Pulmonary artery endothelial cell (primary cell): ENCODE measurements at places on chromosomes 6 and 20.
A peak's percentile ranks its signal among the peaks of the same experiment; 100 is the strongest.

DNA sequence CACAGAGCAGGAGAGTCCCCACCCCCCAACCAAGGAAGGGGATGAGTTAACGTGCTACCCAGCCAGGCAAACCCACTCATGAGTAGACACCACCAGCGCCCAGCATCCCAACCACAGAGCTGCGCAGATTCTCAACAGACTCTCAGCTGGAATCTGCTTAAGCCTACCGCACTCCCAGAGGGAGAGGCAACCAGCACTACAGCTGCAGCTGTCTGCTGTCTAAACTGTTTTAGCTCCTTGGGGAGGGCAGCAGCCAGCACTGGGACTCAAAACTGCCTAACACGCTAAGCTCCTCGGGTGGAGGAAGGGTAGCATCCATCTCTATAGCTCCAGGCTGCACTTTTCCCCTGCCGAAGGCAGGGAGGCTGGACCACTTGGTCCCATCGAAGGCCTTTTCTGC, 539.8 kb downstream of the EPHA7 start:
- DNase-seq: no peak

DNA sequence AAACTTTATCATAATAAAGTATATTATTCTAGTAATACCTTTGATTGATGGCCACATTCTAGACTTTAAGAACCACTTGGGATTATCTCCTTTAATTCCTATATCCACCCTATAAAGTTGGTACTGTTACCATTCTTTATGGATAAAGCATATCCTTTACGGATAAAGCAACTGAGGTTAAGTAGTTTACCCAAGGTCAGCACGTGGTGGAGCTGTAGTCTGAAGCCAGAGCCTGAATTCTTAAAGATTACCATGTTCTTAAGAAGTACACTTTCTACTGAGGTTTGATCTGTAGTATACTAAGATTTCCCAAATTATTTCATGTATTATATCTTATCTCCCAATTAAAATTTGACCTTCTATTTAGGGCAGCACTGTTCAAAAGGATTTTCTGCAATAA, 3.0 kb upstream of the NCOA7 start:
- DNase-seq: no peak

DNA sequence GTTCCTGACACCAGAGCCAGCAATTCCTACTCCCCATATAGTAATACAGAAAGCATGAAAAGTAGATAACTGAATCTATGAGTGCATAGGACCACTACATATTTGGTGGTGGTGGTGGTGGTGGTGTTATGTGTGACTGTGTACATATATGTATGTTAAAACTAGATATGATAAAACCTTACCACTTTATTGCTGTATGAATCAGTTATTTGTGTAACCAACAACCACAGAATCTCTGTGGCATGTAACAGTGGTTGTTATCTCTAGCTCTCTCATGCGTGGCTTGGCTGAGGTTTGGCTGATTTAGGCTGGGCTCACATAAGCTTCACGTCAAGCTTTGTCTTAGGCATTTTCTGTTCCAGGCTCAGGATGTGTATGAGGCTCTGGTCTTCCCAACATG, 55.7 kb downstream of the PLCB1 start:
- DNase-seq: no peak

- no peak for DNase-seq
These were observed 25.3 kb upstream of the CSNK2A1 start for GRCh38 chr20:568673-569415.

GRCh38 chr20:53338716-53339115, 254.9 kb downstream of the ZNF217 start:
- DNase-seq: no peak

DNA sequence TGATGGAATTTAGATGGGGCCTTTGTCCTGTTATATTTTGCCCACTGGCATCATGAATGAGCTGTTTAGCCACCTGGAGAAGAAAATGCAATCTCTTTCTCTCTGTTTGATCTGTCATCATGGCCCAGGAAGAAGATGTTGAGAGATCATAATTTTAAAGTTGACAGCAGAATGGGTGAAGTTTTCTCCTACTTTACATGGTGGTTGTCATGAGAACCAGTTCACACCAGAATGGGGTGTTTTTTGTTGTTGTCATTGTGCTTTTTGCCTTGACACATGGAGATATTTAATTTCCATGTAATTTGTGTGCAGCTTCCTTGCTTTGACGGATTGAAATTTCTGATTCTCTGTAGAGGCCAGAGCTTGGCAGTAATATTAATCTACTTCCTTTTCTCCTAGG, 122.5 kb downstream of the FARS2 start:
- no peak for DNase-seq

DNA sequence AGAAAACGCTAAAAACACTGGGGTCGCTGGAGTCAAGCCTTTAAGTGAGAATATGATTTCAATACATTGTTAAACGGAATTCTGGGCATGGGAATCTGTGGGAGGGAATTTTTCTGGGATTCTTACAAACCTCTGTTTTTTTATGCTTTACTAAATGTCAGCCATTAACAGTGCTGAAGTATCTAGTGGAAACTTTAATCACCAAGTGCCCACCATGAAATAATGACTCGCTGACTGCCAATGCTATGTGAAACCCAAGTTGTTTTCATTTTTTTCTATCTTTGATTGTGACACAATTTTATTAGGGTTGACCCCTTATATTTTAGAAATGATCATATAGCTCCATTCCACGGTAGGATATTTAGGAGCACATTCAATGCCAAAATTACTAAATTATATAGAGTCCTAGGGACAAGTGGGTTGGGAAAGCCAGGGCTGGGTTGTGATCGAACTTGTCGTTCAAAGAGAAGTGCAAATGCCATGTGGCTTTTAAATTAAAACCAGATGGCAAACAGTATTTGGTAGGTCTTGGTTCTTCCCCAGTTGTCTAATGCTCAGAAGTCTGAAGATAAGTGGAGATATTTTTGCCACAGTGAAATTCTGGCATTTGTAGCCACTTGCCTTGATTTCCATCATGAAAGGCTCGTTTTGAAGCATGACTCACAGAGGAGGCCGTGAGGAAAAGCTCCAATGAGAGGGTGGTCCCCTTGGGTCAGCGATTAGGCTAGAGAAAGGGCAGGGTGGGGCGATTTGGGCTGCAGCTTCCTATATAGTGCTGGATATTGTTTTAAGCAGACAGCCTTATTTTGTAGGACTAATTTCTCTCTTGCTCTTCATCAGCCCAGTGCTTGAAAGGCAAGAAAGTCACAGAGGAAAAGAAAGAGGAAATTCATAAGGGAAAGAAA, 254.4 kb upstream of the JAG1 start:
- DNase-seq: no peak

- no peak for DNase-seq
These were observed 151.0 kb upstream of the SMLR1 start for GRCh38 chr6:130676077-130676772.

- no peak for DNase-seq
These were observed 358.3 kb upstream of the SULF2 start for GRCh38 chr20:48143435-48144081.

DNA sequence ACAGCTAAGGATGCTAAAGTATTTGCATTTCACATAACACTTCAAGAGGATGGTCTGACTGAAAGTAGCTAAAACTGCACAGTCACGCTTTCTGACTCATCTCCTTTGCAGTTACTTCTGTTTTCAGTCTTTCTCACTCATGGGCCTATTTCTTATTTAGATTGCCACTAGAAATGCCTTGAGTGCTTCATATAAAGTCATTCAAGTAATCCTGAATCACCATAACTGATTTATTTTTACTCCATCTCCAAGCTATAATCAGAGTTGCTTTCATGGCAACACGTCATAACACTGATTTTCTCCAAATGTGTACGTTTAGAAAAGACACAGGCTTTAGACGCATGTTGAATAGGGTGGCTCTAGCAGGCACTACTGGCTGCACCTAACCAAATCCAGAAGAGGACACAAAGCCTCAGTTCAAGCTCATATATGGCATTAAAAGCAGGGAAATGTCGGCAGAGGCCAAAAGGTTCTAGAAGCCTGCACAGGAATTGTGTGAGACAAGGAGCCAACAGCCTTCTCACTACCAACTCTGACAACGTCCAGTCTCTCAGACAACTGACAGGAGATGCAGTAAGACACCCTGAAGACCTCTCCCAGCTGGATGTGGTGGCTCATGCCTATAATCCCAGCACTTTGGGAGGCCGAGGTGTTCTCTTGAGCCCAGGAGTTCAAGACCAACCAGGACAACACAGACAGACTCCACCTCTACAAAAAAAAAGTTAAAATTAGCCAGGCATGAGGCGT, 64.1 kb upstream of the BEND6 start:
- no peak for DNase-seq

- DNase-seq: peak; percentile 26
These were observed 1.3 kb downstream of the RNF24 start for GRCh38 chr20:4014031-4014474.

DNA sequence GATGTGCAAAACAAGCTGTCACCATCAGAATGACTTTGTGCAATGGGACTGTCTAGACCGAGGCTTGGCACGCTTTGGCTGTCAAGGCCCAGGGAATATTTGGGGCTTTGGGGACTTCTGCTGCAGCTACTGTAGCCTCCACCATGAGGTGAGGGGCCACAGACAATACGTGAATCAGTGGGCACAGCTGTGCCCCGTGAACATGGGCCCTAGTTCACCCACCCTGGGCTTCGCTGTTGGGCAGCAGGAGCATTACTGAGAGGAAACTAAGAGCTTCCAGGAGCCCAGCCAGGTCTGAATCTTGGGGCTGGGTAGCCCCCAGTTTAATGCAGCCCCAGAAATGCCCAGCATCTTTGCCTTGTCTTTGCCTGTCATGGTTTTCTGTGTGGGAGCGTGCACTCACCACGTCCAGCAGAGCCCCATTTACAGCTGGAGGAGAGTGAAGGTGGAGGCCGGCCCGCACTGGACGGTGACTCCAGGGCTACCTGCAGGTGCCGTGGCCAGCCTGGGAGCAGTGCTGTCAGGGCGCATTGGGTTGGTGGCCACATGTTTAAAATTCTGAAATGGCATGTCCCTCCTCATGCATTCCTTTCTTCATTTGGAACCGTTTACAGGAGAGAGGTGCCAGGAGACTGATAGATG, 34.7 kb downstream of the DUSP22 start:
- DNase-seq: no peak

DNA sequence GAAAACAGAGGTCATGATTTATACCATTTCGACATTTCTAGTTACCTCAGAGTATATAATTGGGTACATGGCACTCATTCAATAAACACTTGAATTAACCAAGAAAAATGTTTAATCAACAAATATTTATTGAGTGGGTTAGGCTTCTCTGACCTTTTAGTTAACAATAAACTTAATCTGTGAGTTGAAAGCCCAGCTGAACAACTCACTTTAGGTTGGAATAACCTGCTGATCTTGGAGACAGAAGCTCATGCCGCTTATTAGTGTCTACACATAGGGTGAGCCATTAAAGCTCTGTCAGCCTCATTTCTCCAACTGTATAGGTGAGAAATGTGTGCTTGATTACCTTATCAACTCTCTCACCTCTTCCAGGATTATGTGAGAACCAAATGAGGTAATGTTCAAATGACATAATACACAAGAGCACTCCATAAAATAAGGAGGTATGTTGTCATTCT, 98.2 kb upstream of the DTNBP1 start:
- no peak for DNase-seq

GRCh38 chr6:25404693-25405169, 125.6 kb downstream of the CARMIL1 start:
- DNase-seq: no peak

- DNase-seq: no peak
These were observed 9.3 kb upstream of the HBS1L start for GRCh38 chr6:135063926-135064325.

DNA sequence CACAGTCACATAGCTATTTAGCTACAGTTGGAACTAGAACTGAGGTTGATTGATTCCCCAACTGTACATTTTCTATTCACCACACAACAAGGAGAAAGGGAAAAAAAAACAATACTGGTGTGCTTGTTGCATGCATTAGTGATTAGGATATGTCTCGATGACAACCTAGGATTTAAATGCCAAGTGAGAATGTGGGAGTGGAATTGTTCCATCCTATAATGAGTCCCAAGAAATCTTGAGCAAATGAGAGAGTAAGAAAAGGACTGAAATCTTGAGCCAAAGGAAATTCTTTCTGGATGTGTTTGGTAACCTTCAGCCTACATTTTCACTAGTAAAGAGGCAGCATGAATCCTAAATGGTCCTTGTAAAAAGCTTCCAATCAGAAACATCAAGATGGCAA, 232.7 kb downstream of the HIVEP2 start:
- no peak for DNase-seq

- no peak for DNase-seq
These were observed 1.3 kb upstream of the PNISR start for GRCh38 chr6:99426451-99426757.

- DNase-seq: no peak
These were observed 806 bp downstream of the KCNQ2 start for GRCh38 chr20:63471717-63471980.

DNA sequence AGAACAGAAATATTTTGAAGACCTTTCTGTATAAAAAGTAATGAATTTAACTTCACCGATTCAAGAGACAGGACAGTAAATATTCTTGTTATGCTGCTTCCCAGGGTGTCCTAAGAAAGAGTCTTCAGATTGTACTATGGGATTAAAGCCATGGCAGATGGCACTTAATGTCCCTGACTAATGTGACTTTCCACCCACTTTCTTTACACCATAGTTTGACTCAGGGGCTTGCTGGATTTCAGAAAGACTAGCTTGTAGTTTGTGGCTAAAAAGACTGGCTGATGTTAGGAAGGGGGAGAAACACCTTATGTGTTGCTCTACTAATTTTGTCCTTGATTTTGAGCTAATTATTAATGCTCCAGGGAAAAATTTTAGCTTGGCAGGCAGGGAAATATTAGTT, 75.9 kb downstream of the UTRN start:
- DNase-seq: no peak

GRCh38 chr20:1287306-1287705, 21.2 kb downstream of the SNPH start:
- no peak for DNase-seq

GRCh38 chr6:20416567-20417345, 15.1 kb downstream of the E2F3 start:
- no peak for DNase-seq

DNA sequence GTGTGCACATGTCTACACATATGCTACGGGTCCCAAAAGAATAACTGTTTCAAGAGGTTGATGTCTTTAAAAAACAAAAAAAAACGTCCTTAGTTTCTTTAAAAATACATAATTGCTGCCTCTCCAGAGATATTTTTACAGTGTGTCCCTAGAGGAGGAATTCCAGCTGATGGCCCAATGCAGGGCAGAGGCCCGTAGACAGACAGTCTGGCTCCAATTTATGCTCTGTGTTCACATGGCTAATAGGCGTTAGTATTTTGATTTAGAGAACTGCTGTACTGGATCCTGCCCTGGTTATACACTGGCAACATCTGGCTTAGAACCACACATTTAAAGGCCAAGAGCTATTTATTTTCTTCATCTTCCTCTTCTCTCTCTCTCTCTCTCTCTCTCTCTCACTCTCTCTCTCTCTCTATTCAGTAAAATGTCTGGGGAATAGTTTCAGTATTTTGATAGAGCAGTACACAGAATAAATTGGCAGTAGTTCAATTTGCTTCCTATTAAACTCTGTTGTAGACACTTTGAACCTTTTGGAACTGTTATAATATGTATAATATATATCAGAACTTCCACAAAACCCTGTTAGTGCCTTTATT, 260.6 kb downstream of the EYA4 start:
- no peak for DNase-seq

GRCh38 chr20:24795436-24795835, 153.6 kb upstream of the CST7 start:
- DNase-seq: no peak

- no peak for DNase-seq
These were observed 13.6 kb upstream of the GOPC start for GRCh38 chr6:117615750-117616390.
